Colonic mucosa (tissue), 4 donors: ENCODE measurements at places on chromosomes 16 and 17.

- DNase-seq: no peak
Observed at GRCh38 chr17:78764871-78765270, 17.2 kb downstream of the CYTH1 start.

GRCh38 chr17:8332688-8333087 lies 7.0 kb upstream of the ODF4 start:
- DNase-seq: no peak

GRCh38 chr16:57894390-57895080 lies 76.4 kb downstream of the CNGB1 start:
- no peak for DNase-seq

GRCh38 chr17:80856863-80857755 lies 134.5 kb upstream of the CHMP6 start:
- no peak for DNase-seq

- DNase-seq: no peak
Observed at GRCh38 chr16:5176505-5176904, 78.9 kb upstream of the EEF2KMT start.
